ENCODE measurements at places on chromosomes 16 and 17.
A peak's percentile ranks its signal among the peaks of the same experiment; 100 is the strongest.

DNA sequence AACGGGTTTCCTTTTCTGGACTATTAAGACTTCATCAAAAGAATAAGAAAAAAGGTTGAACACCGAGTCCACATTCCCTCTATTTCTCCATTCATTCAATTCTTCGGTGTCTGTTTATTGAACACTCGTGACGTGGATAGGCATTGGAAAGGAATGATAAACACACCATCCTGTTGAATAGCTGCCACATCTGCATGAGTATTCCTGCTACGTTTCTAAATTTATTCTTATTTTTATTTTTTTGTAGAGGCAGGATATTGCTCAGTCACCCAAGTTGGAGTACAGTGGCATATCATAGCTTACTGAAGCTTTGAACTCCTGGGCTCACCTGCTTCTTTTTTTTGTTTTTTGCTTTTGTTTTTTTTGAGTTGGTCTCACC is 80.8 kb upstream of the CIBAR2 start:
- no peak for DNase-seq

DNA sequence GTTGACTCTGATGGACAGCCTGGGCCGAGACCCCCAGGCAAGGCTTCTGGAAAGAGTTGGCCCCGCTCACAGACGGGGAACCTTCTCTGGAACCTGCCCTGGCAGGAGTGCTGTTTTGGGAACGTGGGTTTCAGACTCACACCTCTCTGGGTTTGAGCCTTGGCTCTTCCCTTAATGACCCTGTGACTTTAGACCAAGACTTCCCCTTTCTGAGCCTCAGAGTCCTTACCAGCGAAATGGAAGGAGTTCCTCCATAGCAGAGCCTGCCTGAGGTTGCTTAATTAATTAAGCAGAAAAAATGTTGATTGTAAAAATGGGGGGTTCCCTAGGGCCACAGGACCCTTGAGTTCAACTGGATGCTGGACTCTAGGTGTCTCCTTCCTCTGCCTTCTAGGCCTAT is 408.2 kb downstream of the SEC14L1 start:
- no peak for DNase-seq

GRCh38 chr16:84616515-84616914 is 1.4 kb downstream of the COTL1 start:
- no peak for DNase-seq

GRCh38 chr17:58665946-58666857 is 25.6 kb downstream of the TEX14 start:
- DNase-seq, result no peak

- no peak for DNase-seq
Measured at GRCh38 chr17:69654981-69655855, 240.7 kb downstream of the MAP2K6 start.

DNA sequence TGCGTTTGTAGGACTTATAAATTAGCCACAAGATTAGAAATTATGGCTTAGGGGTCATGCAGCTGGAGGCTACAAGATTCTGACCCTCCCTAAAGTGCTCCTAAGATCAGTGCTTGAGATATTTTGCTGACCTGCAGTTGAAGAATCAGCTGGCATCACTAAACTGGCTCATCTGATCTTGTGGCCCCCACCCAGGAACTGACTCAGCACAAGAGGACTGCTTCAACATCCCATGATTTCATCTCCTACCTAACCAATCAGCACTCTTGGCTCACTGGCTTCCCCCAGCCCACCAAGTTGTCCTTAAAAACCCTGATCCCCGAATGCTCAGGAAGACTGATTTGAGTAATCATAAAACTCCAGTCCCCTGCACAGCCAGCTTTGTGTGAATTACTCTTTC is 86.4 kb upstream of the ERCC4 start:
- no peak for DNase-seq

GRCh38 chr17:75400326-75400939 is 5.0 kb downstream of the GRB2 start:
- DNase-seq, result no peak

- peak; percentile 73 for DNase-seq
Measured at GRCh38 chr17:47810200-47810821, 11.3 kb downstream of the OSBPL7 start.

GRCh38 chr17:15498107-15498506 is 30.7 kb upstream of the CDRT4 start:
- no peak for DNase-seq

DNA sequence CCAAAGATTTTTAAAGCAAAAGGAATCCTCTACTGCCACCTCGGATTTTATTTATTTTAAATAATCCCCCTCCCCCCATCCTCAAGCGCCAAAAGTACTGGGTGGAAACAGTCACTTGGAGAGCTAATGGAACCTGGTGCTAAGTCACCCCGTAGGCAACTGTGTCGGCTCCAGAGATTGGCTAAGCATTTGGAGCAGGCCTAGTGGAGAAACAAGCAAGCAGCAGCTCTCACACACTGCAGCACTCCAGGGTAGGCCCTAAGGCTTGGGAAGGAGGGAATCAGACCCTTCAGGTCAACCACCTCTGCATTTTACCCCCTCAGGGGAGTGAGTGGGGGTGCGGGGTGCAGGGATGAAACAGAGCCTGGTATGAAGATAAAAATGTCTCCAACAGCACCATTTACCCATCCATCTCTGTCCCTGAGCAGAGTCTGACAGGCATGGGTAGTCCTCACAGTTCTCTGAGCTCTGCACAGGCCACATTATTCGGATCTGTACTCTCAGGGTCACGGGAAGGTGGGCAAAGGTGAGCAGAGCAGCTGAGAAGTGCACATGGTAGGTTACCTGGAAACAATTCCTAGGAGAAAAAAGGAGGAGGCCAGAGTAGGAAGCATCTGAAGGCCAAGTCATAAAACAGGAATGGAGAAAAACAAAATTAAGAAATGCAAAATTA is 27.2 kb upstream of the STAC2 start:
- DNase-seq, result no peak

- no peak for DNase-seq
Measured at GRCh38 chr17:28864991-28865849, 10.4 kb downstream of the ERAL1 start.

GRCh38 chr17:7888184-7888920 is at the start of gene CHD3:
TSS of gene CHD3 (plus strand) at chr17:7888789. CDS start at chr17:7889001, 212 bp downstream.
- DNase-seq, result peak; percentile 58

- peak; percentile 49 for DNase-seq
Measured at GRCh38 chr16:25838724-25839186, 147.0 kb downstream of the HS3ST4 start.

GRCh38 chr17:76586741-76587487 is 1.3 kb upstream of the ST6GALNAC2 start:
- no peak for DNase-seq

GRCh38 chr17:48555258-48556228 is 10.6 kb upstream of the HOXB2 start:
- DNase-seq, result no peak

DNA sequence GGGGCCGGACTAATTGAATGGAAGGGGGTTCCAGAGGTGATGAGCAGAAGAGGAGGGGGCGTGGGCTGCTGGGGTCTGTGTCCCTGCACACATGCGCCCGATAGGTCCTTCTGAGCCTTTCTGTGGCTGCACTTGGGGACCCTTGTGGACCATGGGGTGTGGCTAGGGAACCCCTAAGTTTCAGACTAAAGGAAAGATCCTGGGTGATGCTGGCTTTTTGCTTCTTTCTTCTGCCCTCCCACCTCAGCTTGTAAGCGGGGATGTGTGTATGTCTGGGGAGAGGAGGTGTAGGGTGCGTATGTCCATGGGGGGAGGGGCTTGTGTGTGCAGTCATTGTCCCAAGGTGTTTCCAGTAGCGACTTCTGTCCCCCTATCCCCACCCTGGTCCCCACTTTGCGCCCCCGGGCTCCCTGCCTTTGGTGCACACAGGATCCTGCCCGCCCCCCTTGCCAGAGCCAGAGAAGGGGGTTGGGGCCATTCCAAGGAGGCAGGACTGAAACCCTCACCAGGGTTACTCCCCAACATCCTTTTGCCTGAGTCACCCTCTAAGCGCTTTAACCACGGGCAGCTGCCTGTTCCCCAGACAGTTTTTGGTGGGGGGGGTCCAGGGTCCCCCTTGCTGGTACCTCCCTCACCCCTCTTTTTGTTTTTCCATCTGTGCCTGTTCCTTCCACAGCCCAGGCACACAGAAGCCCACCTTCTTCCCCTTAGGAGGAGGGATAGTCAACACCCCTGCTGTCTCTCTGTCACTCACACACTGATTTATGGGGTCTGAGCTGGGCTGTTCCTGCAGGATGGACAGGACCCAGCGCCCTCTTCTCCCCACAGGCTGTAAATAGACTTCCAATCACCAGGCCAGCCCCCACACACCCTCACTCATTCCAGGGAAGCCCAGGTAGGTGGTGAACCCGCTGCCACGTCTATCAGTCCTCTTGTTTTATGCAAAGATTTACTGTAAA is 83.2 kb downstream of the ARHGAP23 start:
- DNase-seq, result no peak

DNA sequence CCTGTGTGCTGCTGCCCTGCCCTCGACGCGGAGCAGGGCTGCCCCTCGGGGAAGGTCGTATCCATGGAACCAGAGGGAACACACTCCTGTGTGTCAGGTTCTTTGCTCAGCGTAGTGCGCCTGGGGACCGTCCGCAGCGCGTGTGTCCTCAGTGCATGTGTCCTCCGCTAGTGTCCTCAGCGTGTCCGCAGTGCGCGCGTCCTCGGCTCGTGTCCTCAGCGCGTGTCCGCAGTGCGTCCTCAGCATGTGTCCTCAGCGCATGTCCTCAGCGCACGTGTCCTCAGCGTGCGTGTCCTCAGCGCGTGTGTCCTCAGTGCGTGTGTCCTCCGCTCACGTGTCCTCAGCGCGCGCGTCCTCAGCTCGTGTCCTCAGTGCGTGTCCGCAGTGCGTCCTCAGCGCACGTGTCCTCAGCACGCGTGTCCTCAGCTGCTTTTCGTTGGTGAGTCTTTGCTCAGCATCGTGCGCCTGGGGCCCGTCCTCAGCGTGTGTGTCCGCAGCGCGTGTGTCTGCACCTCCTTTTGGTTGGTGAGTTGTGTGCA is 59.2 kb upstream of the ZNF750 start:
- DNase-seq, result no peak

- DNase-seq, result no peak
Measured at GRCh38 chr17:2138318-2138717, 83.4 kb downstream of the HIC1 start.

GRCh38 chr16:11251525-11252481 is 4.2 kb downstream of the SOCS1 start:
- DNase-seq, result peak; percentile 91

- peak; percentile 73 for DNase-seq
Measured at GRCh38 chr17:17304521-17304985, 1.4 kb downstream of the NT5M start.

DNA sequence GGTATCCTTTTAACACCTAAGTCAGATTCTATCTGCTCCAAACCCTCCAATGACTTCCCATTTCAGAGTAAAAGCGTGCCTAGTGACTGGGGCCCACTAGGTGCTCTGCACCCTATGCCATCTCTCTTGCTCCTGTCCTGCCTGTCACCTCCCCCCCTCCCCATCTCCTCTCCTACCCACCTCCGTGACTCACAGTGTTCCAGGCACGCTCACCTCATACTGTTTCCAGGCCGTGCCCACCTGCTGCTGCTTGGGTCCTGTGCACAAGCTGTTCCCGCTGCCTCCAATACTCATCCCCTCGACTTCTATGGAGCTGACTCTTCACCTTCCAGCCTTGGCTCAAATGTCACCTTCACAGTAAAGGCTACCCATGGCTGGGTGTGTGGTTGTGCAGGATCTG is 21.7 kb downstream of the DNAH3 start:
- DNase-seq, result no peak

DNA sequence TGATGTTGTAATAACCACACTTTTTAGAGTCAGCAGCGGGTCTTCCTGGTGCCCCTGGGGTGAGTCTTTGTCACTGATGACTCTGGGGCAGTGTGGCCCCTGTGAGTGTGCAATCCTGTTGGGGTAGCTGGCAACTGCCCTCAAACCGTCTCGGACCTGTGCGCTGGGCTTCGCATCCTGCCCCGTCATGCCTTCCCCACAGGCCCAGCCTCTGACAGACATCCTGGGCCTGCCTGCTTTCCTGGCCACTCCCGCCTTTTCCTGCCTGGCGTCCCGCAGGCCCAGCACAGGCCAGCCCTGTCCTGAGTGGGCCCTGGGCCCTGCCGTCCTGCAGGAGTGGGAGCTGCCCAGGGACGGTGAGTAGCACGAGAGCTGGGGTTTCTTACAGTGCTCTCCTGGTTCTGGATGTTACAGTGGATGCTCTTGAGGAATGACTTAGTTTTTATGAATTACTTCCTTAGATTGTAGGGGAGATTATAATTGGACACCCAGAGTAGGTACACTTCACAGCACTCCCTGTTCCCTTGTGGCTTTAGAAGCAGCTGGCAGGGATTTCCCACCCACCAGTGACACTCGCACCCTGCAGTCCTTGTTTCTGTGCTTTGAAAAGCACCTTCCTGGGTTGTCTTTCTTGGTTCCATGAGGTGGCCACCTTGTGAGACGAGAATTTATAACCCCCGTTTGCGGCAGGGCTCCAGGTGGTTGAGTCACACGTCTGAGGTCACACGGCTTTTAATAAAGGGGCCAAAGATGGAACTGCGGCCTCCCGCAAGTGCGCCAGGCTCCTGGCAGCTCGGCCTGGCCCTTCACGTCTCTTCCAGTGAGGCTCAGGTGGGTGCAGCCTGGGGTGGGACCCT is 50.0 kb upstream of the CAPN15 start:
- no peak for DNase-seq

DNA sequence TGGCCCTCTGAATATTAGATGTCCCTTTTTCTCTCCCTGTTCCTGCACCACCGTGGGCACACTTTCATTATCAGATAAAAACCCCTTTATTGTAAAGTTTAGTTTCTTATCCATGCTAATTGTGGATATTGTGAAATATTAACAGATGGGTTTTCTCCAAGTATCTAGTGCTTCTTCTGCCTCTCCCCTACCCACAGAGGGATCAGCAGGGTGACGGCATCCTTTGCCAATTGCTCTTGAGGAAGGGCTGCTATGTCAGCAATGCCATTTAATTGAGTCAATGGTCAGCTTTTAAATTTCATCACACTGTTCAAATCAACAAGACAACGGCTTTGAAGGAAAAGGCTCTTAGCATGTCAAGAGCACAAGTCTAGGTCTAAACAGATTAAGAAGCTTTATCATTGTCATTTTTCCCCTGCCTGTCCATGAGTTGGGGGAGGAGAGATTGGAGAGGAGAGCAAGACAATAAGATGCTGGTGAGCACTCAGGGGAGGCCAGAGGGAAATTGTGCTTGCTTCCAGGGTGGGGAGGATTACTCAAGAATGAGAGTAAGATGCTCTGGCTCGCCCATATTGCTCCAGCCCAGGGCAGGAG is 443.0 kb upstream of the CCL2 start:
- DNase-seq, result no peak

GRCh38 chr17:55734128-55734781 is 11.6 kb upstream of the TMEM100 start:
- DNase-seq, result peak; percentile 80

- DNase-seq, result no peak
Measured at GRCh38 chr17:75945211-75945610, 4.4 kb upstream of the FBF1 start.

All from activated CD4-positive, alpha-beta T cell treated with anti-CD3 and anti-CD28 coated beads, Interleukin-2, amount 50 U/mL, for 16 hours (primary cell).